ENCODE measurements at places on chromosomes 13 and 19.

- peak; percentile 96 for DNase-seq
Observed at GRCh38 chr19:14472202-14472938, 2.8 kb downstream of the PTGER1 start.

GRCh38 chr13:38395497-38395788 lies 45.8 kb downstream of the UFM1 start:
- no peak for DNase-seq

DNA sequence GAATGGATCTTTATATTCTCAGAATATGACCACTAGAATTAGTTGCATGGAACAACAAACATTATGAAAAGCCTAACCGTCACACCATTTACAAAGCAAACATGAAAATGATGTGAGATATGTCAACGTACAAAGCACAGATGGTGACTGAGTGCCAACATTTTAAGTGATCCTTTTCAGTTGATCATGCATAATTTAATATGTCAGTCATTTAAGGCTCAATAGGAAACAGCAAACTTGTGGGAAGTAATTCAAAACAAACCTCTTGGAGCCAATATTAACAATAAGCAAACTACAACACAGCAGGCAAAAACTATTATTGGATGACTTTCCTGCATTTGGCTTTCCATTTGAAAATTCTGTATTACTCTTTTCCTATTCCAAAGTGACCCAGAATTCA lies 277.6 kb downstream of the SLITRK6 start:
- no peak for DNase-seq

GRCh38 chr13:60018536-60018935 lies 145.2 kb downstream of the DIAPH3 start:
- DNase-seq: no peak

DNA sequence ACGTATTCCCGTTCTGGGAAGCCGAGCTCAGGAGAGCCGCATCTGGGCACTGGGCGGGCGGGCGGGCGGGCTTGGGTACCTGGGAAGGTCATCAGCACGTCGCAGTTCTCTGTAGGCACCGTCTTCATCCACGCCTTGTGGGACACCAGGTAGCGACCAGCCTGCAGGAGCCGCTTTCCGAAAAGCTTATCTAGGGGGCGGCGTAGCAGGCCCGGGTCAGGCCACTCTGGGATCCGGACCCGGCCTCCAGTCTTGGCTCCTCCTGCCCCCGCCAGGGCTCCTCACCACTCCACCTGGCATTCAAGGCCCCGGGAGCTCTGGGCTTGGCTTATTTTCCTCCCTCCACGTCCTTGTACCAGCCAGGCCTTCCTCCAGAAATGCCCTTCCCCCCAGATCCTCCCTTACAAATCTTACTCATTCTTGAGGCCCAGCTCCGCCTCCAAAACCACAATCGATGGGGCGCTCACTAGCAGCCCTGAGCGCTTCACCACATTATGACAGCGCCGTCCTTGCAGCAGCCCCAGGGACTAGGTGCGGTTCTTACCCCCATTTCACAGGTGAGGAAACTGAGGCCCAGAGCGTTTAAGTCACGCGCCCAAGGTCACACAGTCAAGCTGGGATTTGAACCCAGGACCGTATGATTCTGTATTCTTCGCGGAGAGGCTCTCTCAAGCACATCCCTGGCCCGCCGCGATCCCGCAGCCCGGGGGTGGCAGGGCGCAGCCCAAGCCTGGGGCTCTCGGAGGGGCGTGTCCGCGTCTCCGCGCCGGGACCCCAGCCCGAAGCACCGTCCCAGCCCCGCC lies 843 bp downstream of the ANO8 start:
- DNase-seq: peak; percentile 83

DNA sequence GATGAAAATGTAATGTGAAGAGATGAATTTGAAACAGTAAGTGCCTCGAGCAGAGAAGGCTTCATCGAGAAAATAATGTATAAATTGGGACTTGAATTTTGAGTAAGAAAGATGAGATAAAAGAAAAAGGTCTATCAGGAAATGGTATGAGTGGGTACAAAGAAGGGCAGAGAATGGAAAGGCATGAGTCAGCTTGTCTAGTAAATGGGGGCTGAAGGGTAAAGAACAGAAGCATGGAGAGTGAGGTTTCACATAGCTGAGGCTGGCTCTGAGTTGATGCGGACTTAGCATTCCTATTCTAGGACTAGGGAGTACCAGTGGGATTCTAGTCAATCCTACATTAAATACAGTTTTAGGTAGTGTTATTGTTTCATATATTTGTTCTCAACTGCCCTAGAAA lies 85.8 kb downstream of the ZC3H13 start:
- no peak for DNase-seq
